ENCODE measurements at places on chromosomes 16 and 17.
A peak's percentile ranks its signal among the peaks of the same experiment; 100 is the strongest.

- DNase-seq: no peak
Observed at GRCh38 chr17:61815863-61816503, 47.3 kb downstream of the BRIP1 start.

DNA sequence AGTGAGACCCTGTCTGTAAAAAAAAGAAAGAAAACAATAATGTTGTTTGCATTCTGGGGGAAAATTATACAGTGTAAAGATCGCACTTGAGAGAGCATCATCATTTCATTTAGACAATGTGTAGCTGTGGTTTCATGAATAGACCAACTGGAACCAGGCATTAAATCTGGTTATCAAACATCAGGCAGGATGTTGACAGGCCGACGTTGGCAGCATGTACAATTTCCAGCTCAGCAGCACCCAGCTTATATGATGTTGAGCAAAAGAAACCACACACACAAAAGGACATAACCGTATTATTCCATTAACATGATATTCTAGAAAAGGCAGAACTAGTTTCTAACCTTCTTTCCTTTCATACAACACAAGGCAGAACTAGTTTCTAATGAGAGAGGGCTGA, 5.8 kb downstream of the MARVELD3 start:
- DNase-seq: no peak

DNA sequence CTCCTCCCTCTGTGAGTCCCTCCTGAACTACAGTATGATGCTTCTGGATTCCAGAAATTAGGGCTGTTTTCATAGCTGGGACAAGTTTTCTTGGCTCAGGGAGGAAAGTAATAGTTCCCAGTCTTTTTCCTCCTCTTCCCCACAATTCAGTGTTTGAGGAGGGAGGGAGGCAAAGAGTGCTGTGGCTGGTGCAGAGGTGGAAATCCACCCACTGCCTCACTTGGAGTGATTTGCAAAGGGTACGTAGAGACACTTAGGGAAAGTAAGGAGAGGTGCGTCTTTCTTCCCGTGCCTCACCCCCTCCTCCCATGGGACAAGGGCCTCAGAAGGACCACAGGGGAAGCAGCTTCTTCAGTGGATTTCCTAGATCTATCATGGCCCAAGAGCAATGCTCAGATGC, 21.9 kb downstream of the SDK2 start:
- no peak for DNase-seq

DNA sequence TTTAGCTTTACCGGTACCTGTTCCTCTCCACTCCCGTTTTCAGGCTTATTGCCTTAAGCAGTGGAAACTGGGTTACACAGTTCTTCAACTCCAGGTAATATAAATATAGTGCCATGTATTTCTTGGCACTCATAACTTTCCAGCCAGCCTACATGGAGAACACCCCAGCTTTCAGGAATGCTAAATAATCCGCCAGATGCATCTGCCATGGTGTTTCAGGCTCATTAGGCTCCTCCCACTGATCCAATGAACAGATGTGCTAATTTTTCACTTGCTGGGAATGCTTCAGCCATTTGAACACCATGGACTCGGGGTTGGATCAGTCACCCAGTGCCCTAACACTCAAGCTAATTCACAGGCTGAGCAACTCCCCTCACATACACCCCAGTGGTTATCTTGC, 4.6 kb downstream of the ANKFN1 start:
- no peak for DNase-seq

- no peak for DNase-seq
Observed at GRCh38 chr17:76725580-76726230, 701 bp downstream of the JMJD6 start.

GRCh38 chr17:2814481-2815341, 18.5 kb downstream of the RAP1GAP2 start:
- DNase-seq: no peak

DNA sequence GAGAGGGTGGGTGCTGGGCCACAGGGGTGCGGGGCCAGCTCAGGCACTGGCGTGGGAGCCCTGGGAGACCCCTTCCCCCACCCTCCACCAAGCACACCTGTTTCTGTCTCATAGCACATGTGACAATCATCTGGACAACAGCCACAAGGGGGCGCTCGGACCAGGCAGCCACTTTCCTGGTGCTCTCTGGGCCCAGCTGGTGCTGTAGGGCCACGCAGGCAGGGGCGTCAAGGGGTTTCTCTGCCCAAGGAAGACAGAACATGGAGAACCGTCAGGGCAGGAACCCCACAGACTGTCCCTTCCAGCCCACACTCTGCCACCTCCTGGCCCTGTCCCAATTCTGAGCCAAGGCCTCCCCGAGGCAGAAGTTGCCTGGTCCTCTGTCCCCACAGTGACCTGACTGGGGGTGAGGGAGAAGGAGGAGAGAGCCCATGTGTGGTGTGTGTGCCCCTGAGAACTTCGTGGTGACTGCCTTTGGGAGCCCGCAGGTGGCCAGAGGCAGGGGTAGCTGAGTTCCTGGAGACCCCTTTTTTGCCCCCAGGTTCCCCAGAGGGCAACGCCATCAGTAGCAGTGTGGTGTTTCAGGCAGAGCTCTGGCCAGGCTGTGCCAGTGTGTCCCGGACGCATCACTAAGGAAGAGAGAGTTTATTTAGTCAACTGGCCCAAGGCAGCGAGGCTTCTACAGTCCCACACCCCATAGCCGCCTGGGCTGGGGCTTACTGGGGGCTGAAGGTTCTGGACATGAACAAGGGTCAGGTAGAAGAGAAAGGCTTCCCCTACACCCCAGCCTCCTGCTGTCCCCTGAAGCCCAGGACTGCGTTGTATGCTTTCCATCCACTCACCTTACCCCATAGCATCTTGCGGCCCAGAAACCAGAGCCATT, 3.1 kb upstream of the SETD6 start:
- peak; percentile 1 for DNase-seq

DNA sequence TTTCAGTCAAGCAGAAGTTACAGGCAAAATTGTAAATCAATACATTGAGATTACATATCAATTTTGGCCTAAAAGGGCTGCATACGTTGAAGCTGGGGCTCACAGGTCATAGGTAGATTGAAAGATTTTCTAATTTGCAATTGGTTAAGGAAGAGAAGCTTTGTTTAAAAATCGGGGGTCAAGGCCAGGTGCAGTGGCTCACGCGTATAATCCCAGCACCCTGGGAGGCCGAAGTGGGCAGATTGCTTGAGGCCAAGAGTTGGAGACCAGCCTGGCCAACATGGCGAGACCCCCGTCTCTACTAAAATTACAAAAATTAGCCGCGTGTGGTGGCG, 68.4 kb downstream of the MARF1 start:
- no peak for DNase-seq

DNA sequence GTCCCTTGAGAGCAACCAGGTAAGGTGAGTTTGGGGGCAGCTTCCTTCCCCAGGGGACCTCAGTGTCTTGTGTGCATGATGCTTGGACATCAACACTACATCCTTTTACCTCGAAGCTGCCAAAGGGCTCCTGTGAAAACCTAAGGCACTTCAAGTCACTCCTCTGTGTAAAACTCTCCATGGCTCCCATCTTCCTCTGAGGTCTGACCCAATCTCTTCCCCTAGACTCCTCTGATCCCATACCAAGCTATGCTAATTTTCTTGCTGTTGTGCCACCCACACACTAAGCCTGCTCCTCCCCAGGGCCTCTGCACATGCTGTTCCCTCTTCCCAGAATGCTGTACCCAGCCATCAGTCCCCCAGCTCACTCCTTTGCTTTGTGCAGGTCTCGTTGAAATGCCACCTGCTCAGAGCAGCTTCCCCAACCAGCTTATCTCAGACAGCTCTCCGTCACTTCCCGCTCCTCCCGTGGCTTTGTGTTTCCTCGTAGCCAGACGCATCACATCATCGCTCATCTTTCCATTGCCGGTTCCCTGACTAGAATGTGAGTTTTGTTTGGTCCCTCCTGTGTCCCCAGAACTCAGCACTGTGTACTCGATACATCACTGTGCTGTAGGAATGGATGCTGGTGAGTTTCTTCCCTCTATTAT, 78.4 kb downstream of the CNGB1 start:
- peak; percentile 11 for DNase-seq

DNA sequence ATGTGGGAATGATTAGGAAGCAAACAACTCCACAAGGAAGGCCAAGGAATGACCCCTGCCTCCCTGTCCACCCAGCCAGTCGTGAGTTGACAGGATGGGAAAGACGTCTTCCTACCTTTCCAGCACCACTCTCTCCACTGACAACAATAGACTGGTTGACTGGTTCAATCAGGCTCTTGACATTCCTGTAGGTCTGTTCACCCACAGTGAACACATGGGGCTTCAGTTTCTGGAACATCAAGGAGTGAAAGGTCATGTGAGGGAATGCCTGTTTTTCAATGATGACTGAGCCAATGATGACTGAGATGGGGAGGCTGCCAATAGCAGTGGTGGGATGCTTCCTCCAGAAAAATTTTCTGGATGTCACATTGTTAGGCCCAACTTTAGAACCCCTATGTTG, 9.6 kb downstream of the MYO19 start:
- no peak for DNase-seq

DNA sequence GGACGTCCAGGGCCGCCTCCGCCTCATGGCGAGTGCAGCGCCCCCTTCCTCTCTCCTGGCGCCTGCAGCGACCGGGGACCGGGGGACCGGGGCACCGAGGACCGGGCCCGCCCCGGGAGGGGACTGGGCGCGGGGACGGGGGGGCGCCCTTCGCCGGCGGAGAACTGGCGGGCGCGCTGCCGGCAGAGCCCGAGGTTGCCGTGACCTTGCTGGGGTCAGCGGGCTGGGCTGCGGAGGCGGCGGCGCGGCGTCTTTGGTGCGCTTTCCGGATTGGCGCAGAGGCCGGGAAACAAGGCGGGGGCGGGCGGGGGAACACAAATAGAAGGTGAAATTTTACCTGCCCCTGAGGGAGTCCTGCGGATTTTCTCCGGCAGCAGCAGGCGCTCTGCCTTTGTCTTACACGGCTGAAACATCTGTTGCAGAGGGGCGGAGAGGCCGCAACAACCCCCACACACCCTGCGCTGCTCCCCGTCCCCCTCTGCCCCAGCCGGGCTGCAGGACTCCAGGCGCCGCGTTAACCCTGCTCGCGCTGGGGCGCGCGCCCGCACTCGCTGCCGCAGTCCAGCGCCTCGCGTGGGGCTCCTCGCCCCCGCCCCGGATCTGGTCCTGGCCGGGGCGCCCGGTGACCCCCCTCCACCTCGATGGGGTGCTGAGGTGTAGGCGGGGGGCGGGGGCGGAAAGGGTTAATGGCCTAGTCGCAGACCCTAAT, 53.5 kb downstream of the SREBF1 start:
- DNase-seq: peak; percentile 50

DNA sequence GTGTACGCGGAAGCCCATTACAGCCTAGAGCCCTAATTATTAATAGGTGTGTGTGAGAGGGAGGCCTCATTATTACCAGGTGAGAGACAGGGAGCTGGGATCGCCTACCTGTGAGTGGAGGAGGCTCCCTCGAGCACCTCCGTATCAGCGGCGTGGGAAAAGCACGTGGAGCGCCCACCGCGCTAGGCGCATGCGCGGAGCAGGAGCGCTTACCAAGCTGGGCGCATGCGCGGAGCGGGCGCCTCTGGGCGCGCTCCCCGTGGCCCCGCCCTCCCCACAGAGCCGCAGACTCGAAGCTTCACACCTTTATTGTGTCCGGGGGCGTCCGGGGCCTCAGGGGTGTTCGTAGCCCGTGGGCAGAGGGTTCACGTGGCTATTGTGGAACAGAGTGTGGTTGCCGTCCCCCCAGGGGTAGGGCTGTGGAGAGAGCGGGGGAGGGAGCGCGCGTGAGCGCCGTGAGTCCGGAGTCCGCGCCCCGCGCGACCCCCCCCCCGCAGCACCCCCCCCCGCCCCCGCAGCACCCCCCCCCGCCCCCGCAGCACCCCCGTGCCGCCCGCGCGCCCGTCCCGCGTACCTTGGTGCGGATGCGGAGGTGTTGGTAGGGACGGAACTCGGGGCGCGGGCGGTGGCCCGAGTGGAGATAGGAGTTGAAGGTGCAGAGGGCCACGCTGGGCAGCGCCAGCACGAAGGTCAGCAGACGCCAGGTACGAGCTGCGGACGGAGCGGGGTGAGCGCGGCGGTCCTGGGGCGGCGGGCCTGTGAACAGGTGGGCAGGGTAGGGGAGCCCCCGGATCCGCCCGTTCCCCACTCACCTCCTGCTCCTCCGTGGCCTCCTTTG, 500 bp downstream of the COX6A2 start:
- DNase-seq: peak; percentile 22

DNA sequence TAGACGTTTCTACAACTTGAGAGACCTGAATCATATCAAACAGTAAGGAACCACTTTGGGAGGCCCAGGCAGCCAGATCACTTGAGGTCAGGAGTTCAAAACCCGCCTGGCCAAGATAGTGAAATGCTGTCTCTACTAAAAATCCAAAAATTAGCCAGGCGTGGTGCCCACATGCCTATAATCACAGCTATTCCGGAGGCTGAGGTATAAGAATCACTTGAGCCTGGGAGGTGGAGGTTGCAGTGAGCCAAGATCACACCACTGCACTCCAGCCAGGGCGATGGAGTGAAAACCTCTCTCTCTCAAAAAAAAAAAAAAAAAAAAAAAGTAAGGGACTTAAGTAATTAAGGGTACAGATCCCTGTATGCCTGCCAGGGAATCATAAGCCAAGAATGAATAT, 103.4 kb upstream of the NUDT7 start:
- DNase-seq: no peak

DNA sequence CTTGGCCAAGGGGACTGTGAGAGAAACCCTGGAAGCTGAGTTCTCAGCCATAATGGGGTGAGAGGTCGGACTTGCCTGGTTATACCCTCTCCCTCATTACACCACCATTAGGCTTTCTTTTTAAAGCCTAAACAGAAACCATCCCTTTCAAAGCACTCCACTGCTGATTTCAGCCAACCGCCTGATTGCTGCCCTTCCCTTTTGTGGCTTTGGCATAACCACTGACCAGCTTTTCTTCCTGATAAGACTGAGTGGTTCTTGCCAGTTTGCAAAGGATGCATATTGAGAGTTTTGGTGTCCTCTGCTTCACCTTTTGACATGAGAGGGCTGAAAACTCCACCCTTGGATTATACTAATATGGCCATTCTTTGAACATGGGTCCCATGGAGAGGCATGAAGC, 308.2 kb upstream of the GOT2 start:
- no peak for DNase-seq

DNA sequence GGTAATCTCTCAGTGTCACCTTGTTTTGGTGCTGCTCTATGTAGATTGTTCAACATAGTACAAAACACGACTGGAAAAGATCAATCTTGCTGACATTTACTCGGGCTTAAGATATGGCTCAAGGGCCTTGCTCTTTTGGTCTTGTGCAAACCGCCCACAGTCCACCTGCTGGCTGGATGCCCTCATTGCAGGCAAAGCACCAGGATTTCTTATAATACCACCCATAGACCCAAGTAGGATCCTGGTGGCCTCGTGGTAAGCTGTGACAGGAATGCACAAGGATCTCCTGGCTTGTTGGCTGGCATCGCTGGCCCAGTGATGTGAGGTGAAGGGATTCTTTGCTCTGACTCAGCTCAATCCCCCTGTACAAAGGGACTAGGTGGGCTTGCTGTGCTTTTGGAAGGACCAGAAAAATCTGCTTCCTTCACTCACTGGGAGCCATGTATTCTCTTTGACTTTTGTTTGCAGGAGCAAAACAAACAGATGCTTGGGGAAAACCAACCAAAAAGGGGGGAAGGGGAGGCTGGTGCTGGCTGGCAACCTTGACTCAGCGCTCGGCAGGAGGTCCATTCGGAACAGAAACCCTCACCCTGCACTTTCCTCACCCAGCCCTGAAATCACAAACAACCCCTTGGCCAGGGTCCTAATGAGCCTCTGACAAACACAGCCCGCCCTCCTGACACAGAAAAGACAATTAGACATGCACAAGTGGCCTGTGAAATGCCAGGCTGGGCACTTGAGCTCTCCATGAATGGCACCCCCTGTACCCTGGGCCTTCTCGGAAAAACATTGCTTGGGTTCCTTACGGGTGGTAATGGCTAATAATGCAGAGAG, 36.6 kb upstream of the MED9 start:
- DNase-seq: no peak
